ENCODE measurements at places on chromosomes 2 and 18.

DNA sequence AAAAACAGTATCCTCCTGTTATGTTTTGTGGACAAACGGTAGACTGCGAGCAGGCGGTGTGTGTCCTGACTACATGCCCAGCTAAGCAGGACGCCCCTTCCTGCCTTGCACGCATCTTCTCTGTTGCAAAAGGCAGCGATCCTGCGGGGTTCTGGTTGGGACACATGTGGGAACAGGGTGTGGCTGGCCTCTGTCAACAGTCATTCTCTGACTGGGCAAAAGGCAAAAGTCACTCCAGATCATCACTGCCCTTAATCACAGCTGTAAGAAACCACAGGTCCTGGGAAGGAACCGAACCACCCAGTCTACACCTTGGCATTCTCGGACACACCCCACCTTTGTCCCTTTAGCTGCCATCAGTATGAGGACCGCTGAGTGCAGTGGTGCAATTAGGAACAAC lies 44.3 kb upstream of the TMEM87B start:
- no peak for DNase-seq

DNA sequence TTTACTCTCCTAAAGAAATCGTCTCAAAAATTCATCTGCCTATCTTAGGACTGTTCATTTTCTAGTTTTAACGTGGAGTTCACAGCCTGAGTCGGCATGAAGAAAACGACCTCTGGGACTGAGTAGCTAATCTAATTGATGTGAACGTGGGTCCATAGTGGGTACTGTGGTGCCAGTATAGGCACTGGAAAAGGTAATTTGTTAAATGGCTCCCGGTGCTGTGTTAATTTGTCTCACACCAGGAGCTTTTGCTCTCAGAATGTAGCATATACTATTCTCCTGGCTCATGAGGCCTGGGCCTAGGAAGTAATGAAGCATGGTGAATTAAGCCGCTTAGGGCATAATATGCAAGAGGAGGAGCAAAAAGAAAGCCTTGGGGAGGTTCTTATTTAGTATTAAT lies 414.4 kb upstream of the NXPH2 start:
- no peak for DNase-seq

GRCh38 chr2:155060896-155061295 lies 362.4 kb downstream of the KCNJ3 start:
- no peak for DNase-seq

DNA sequence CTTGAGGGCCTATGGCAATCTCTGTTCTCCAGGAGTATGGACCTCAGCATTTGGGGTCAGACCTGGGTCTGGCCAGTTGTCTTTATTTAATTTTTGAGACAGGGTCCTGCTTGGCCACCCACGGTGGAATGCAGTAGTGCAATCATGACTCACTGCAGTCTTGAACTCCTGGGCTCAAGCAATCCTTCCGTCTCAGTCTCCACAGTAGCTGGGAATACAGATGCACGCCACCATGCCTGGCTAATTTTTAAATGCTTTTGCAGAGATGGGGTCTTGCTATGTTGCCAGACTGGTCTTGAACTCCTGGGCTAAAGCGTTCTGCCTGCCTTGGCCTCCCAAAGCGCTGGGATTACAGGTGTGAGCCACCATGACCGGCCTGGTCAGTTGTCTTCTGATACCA lies 46.4 kb upstream of the INHBB start:
- DNase-seq = no peak

DNA sequence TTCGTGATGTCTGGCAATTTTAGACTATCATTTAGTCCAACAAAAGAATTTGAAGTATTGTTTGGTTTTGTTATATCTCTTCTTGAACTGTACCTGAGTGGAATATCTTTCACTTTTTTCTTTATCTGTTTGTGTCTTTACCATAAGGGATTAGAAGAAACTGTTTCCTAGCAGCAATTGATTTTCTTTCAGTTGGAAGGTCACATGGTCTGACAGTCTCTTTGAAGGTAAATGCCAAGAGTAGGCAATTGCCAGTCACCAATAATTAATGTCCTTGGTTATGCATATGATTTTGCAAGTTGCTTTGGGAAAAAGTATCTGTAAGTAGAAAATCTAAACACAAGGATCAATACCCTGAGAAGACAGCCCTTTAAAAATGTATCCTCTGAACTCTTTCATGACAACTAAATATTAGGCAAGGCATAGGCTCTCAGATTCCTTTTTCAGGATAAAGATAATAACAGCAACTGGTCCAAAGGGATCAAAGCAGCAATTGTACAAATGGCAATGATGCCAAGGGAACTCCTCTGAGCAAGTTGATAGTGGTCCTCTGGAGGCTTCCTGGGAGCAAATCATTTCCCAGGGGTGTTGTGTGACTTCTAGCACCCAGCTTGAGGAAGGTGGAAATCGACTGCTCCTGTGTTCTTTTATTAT lies 17.6 kb downstream of the MAP3K19 start:
- DNase-seq = no peak

DNA sequence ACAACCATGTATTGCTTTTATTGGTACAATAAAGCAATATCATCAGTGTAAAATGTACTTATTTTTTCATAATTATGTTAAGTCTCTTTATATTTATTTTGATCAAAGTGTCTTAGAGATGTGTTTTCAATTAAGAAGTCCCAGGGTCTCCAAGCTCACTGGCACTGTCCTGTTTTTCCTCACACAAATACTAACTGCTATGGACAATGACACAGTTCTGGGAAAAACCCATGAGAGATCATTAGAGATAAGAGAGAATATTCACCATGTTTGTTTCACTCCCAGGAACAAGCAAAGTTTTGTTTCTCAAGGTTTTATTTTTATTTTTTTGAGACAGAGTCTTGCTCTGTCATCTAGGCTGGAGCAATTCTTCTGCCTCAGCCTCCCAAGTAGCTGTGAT lies 38.7 kb downstream of the E2F6 start:
- DNase-seq = no peak

DNA sequence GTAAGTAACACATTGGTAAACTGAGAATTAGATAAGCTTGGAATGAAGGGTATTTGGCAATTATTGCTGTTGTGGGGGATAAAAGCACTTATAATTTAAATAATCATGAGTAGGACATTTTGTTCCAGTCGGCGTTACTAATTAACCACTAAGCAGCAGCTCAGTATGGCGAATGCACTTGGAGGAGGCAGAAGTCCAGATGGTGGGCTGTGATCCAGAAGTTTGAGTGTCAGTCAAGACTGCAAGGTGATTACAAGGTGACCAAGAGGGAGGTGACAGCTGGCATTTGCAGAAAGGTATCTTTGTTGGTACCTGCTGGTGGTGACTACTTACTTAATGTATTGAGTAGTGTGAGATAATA lies 643.6 kb upstream of the FAM98A start:
- no peak for DNase-seq

GRCh38 chr2:45404807-45405297 lies 206.2 kb downstream of the SRBD1 start:
- no peak for DNase-seq

GRCh38 chr2:168632709-168633121 lies 169.7 kb upstream of the NOSTRIN start:
- no peak for DNase-seq

- DNase-seq = no peak
Measured at GRCh38 chr2:88281302-88282217, 111.4 kb downstream of the THNSL2 start.
